GM13976 (cell line): ENCODE measurements at places on chromosomes 4 and X.

GRCh38 chr4:130419211-130419975 lies 1323.4 kb downstream of the C4orf33 start:
- DNase-seq: no peak

- no peak for DNase-seq
Observed at GRCh38 chr4:123444290-123444731, 47.7 kb downstream of the SPRY1 start.

DNA sequence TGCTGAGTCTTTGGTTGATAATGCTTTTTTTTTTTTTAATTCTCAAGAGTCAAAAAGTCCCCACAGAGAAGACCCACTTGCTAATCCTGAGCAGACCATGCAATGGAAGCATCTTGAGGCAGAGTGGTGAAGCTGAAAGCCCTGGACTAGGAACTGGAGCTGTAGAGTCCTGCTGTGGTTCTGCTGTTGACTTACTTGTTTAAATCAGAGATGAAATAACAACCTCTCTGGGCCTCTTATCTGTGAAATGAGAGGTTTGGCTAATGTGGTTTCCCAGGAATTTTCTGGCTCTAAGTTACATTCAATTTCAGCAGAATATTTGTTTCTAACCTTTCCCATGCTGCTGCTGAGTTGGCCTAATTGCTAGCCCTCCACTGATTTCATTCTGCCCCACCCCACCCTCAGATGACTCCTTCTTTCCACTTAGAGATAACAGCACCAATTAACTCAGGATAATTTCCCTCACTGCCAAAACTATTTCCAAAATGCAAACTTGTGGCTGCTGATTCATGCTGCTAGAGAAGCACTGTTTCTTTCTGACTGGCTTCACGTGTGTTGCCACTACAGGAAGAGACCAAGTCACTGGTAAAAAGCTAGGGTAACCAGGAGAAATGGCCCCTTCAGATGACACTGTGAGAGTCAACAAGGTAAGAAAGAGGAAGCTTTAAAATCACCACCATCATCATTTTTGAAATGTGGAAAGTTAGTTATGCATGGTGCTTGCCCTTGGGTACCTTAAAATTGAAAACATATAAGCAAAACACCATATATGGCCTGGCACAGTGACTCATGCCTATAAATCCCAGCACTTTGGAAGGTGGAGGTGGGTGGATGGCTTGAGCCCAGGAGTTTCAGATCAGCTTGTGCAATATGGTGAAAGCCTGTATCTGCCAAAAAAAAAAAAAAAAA lies 326.4 kb downstream of the DCHS2 start:
- no peak for DNase-seq

DNA sequence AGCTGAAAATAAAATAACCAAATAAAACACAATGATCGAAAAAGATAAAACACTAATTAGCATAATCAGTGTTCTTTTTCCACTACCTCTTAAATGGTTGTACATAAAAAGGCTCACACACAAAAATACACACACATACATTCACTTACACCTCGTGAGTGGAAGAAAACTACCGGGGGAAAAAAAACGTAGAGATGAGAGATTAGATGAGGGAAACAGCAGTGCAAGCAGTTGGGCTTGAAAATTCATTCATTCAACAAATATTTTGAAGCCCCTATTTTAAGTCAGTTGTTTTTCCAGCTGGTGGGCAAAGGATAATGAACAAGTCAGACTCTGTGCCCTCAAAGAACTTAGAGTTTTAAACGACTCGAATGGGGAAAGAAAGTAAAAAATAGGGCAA lies 1.0 kb downstream of the TBCK start:
- DNase-seq: no peak

- peak; percentile 73 for DNase-seq
Observed at GRCh38 chrX:71053217-71053621, 14.9 kb downstream of the SNX12 start.

DNA sequence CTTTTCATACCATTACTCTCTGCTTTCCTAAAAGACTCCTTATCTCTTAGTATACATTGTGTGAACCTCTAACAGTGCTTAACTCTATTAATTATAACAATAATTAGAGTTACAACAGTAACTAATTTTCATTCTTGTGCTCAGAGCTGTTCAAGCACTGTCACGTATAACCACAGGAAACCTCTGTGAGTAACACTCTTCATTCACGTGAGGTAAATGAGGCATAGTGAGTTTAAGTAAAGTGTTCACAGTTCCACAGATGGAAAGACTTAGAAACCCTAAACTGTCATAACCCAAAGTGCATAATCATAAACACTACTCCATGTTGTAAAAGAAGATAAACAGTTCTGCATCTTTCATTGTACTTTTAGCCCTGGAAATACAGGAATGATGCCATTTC lies 222.4 kb downstream of the CCSER1 start:
- DNase-seq: no peak

DNA sequence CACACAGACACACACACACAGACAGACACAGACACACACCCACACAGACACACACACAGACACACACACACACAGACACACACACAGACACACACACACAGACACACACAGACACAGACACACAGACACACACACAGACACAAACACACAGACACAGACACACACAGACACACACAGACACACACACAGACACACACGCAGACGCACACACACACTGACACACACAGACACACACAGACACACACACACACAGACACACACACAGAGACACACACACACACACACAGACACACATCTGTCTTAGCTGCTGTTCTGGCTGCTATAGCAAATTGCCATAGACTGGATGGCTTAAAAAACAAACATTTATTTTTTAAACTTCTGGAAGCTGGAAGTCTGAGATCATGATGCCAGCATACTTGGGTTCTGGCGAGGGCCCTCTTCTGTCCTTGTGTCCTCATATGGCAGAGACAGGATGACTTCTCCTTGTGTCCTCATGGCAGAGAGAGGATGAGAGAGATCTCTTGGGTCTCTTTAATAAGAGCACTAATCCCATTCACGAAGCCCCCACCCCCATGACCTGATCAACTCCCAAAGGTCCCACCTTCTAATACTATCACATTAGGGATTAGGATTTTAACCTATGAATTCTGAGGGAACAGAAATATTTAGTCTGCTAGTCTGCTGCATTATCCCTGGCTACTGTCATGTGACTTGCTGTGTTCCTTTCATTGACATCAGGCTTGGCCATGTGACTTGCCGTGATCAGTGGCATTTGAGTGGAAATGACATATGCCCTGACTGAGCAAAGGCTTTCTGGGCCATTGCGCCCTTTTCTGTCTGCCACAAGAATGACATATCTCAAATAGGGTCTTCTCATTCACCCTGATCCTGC lies 32.7 kb upstream of the RASGEF1B start:
- no peak for DNase-seq

DNA sequence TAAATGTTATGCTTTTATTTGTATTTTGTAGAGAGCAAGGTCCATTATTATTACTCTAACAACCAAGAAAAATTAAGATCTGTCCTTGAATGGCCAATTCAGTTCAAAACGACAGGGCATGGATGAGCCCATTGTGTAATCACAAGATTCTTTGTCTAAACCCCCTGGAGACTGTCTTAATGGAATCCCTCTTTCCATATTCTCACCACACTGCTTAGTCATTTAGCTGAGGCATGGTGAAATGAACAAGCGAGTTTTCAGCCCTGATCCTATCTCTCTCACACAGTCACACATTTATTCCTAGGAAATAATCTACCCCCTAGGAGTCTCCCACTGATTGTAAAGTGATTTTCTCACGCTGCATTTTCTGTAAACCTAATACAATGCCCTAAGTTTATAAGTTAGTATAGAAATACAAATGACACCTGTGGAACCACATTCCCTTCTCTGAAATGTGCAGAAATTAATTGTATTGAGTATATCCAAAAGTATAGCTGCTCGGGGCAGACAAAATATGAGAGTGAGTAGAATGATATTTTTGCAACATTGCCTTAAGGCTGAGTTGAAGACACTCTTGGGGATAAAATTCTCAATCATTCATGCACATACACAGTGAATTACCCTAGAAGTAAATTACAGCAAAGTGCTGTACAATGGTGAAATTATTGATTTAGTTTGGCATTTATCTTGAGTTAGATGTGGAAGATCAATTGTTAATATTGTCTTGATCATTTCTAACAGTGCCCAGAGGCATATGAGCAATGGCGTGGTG lies 119.7 kb upstream of the PCDH7 start:
- no peak for DNase-seq

DNA sequence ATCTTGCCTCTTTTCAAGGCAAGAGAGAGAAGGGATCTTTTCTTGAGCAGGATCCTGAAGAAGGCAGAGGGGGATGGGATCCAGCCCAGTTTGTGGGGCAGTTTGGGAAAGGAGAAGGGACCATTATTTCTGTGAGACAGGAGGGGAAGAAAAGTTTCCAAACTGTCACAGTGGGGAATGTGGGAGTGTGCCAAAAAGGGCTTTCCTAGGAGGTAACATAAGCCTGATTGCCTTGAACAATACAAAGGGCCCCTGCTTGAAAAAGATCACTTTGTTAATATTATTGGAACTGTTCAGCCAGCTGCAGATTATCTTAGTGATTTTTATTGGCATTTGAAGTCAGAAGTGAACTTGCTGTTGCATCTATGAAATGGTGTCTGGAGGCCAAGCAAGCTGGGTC lies 55.2 kb downstream of the MTM1 start:
- no peak for DNase-seq

GRCh38 chr4:2285613-2286381 lies 23.9 kb upstream of the MXD4 start:
- no peak for DNase-seq

GRCh38 chr4:158492391-158492790 lies 29.3 kb upstream of the RXFP1 start:
- no peak for DNase-seq

- DNase-seq: no peak
Observed at GRCh38 chr4:43425206-43425605, 532.7 kb downstream of the GRXCR1 start.

DNA sequence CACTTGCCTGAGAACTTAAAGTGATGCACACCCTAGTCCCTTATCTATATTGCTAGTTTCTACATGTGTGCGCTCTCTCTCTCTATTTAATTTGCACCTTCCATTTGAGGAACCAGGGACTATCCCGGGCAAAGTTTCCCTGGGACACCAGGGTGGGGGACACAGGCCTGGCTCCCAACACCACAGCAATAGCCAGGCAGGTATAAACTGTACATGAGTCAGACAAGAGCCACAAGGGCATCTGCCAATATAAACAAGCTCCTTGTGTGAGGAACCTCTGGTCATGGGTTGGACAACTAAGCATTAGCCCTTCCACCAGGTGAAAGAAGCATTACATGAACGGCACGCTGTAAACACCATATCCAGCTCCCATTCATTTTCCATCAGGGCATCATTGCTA lies 455.5 kb downstream of the STIM2 start:
- no peak for DNase-seq

- no peak for DNase-seq
Observed at GRCh38 chr4:142354041-142354440, 492.1 kb downstream of the INPP4B start.

GRCh38 chrX:42704454-42704853 lies 73.5 kb downstream of the PPP1R2C start:
- no peak for DNase-seq

DNA sequence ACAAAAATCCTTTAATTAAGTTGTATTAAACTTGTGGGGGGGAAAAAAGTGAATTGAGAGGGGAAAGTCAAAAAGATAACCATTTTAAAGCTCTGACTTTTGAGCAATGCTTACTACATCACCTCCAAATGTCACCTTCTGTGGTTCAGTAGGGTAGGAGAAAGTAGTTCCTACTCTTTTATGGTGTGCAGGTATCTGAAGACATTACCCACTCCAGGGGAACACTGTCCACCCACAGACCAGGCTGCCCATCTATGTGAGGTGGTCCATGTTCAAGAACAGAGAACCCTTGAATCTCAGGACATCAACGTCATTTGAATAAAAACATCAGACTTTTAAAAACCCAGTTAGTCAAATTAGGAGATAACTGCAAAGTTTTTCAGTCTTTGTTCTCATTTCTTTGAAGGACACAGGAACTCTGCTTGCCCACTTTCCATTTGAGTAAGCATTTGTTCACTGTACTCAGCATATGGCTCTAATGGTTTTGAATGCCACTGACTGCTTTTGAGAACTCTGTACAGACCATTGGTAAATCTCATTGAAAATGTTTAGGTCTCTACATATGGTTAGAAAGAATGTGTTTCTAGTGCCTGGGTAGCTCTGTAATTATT lies 18.4 kb downstream of the NMU start:
- peak; percentile 66 for DNase-seq

- no peak for DNase-seq
Observed at GRCh38 chrX:11648705-11649519, 16.8 kb downstream of the ARHGAP6 start.

- no peak for DNase-seq
Observed at GRCh38 chr4:87530868-87531267, 1.7 kb upstream of the SPARCL1 start.

DNA sequence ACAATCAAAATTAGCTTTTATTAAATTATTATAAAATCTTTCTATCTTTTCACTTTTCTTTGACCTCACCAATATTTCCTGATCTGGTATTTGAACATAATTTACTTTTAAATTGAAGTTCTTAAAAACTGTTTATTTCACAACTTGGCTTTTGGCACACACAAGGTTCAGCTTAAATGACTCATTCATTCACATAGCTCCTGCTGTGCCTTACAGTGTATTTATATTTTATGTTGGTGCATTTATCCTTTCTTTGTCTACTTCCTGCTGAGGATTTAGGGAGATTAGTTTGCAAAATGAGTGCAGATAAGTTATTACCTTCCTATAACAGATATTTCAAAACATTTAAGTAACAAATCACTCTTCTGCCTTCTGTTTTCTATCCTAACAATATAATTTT lies 430.6 kb downstream of the DTHD1 start:
- DNase-seq: no peak

DNA sequence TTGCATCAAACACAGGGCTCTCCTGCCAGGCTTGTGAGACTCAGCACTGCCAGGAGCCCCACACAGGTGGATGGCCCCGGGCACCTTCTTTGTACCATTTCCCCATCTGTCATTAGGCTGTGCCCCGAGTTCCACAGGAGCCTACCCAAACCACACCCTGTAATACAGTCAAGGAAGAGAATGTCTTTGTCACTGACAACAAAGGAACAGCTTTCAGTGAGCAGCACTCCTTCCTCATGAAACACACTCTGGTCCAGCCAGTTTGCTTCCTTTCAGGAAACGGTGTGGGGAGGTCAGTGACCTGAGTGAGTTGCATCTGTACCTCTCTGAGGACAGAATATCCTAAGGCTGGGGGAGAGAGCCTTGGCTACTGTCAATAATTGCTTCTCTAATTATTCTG lies 53.7 kb downstream of the LNX1 start:
- DNase-seq: no peak
